NCI-H1092 (cell line): ENCODE measurements at places on chromosomes 7 and 10.

DNA sequence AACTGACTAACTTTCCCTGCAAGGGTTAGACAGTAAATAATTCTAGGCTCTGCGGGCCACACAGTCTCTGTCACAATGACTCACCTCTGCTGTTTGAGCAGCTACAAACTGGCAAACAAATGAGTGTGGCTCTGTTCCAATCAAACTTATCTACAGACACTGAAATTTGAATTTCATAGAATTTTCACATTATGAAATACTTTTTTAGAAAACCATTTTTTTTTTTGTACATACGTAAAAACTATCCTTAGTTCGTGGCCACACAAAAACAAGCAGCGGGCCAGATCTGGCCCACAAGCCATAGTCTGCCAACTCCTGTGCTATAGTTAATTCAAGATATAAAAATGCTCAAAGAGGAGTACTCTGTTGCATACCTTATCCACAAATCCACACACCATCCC, 32.6 kb downstream of the PIP4K2A start:
- no peak for DNase-seq

DNA sequence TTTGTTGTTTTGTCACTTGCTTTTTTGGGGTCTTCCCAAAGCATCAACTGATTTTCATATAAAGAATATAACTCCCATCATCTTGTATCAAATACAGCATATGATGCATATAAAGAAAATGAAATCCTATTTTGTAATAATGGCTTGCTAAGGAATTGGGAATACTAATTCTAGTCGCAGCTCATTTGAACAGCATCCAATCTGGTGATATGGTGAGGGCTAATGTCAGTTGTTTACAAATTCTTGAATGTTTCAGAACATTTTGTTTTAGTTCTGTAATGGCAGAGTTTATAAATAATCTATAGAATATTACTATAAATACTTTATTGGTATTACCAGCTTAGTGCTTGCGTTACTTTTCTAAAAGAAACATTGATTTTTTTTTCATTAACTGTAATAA, 8.9 kb downstream of the PALS2 start:
- no peak for DNase-seq

DNA sequence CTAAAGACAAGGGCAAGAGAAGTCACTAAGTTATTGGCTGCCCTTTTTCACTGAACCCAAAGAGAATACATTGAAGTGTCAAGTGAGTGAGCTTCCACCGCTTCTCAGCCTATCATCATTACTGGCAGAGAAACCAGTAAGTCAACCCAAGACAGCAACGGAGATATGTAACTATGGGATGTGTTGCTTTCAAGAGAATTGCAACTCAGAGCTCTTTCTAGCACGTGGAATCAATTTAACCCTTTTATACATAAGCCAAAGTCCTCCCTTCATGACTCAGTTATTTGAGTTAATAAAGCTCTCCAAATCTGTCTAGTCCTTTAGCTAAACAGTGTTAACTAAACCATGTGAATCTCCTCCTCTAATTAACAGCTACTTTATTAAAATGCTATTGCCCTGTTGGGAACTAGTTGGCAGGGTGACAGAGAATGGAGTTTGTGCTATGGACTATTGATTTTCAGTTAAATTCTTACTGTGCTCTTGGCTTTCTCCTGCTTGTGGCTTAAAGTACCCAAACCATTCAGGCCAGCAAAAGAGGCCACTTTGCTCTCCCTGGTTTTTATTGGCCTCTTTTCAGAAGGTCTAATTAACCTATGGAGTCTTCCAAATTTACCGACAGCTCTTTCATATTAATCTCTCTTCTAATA, 287.7 kb downstream of the NRG3 start:
- DNase-seq, result no peak

DNA sequence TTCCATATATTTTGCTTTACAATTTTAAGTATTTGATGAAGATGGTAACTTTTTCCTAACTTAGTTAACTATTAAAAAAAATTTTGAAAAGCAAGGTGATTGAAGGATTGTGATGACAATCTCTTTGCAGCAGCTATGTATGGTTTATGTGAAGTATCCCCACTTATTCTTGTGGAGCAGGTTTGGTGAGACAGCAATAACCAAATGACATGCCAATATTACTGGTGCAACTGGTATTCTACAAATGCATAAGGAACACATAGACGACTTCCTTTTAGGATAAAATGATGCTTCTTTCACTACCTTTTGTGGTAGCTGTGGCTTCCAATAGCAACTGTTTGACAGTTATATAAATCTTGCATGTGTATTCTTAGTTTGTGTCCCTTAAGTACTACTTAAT, 465.3 kb downstream of the PLXDC2 start:
- DNase-seq, result no peak

DNA sequence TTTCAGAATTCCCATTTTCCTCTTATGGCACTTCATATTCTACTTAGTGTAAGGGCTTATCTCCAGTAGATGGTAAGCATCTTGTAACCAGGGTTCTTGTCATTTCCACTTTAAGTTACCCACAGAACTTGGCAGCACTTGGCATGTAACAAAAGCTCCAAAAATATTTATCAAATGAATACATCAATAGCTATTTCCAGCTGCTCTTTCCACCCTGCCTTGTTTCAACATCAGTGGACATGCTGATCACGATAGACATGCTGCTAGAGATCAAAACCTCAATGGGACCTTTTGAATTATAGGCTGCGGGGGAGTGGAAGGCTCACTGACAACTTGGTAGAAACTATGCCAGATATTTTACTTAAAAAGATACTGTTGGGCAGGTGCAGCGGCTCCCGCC, 32.9 kb downstream of the HOXA1 start:
- no peak for DNase-seq

DNA sequence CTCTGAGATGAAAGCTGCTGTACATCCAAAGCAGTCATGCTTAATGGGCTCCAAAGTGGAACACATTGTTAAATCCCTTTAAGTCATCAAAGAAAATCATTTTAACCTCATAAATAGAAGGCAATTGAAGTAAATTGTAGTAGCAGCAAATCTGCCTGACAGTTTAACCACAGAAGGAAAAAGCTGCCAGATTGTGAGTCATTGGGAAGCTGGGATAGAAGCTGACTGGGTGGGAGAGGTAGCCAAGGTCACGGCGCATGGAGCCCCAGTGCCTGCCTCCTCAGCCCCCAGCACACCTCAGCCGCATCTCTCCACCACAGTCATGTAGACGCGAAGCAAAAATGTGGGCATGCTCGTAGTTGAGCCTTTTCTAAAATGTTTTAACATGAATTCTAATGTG, 44.0 kb downstream of the TARP start:
- no peak for DNase-seq

DNA sequence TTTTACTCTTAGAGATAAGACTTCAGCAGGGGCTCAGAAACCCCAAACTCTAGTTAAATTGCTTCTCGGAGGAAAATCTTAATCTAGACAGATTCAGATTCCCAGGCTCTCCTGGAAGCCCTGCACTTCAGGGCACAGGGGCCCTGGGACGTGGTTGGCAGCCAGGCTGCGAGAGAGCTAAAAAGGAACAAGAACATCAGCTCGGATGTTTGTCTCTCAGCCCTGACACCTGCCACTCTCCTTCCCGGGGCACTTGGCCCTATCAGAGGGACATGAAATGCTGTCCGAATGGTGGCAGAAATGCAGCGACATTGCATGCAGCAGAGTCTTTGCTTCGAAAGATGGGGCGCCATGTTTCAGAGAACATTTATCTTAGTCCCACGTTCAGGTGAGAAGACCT, 166.8 kb downstream of the CCDC3 start:
- DNase-seq, result no peak

GRCh38 chr10:97063271-97063982, 122.3 kb downstream of the SLIT1 start:
- DNase-seq, result no peak

GRCh38 chr10:48336978-48337599, 30.6 kb downstream of the MAPK8 start:
- DNase-seq, result no peak

GRCh38 chr7:26944501-26945358, 80.3 kb upstream of the SKAP2 start:
- peak; percentile 57 for DNase-seq

GRCh38 chr10:11024596-11024995, 6.9 kb downstream of the CELF2 start:
- no peak for DNase-seq

GRCh38 chr7:121102619-121103018, 114.1 kb downstream of the CPED1 start:
- no peak for DNase-seq

- no peak for DNase-seq
Observed at GRCh38 chr7:30980751-30981150, 17.0 kb downstream of the GHRHR start.

DNA sequence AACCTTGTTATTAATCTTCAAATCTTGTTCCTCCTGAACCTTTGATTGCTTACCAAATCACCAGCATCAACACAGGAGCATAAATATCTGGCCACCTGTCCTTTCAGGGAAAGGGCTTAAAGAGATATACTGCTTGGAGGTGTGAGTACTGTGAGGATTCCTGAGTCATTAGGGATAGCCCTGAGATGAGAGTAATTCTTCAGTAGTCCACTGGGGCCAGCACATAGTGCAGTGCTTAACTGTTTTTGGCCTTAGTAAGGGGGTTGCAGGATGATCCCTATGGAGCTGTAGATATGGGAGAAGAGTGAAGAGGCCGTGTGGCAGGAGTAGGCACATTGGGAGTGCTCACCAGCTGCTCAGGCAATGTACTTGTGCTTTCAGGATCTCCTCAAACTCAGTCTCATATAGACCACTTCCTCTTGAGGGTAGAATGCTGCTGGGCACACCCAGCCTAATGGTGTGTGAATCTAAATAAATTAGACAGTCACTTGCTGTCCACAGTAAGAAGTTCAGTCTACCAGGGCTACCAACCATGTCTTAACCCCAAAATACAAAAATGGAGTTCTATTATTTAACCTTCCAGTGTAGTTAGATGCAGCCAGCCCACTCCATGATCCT, 26.5 kb upstream of the GPR141 start:
- no peak for DNase-seq

DNA sequence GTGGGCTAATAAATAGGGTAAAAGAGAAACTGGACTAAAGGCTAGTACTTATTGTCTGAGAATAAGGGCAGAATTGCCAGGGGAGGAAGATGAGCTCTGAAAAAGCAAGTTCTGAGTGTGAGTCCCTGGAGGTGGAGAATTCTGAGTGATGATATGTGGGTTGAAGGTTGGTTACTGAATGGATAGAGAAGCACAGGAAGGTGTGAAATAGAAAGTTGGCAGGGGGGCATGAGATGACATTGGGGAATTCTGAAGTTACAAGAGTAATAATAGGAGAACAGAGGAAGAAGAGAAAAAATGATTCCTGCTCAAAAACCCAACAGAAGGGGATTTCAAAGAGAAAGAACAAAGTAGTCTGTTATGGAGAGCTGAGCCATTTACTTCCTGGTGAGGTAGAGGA, 76.9 kb downstream of the PRKCQ start:
- no peak for DNase-seq
